ENCODE measurements at places on chromosomes 2 and 18. TPM values are rescaled to one million over a fixed set of nuclear protein-coding genes. Genes with fewer than 3 reads are reported as not detected.

- no peaks in the 10 kb centered on the region for H3K36me3 ChIP-seq
Measured at GRCh38 chr18:22641958-22642357, 224.2 kb upstream of the CTAGE1 start.

GRCh38 chr2:200378652-200379290 lies 72.3 kb downstream of the SPATS2L start:
- peaks cover 3% of the 10 kb centered on the region for H3K36me3 ChIP-seq
- peak overlapping the region; percentile 44 for H3K4me3 ChIP-seq
- no peak for DNase-seq
- H3K4me1 ChIP-seq, result peaks cover 98% of the 10 kb centered on the region
- peak overlapping the region; percentile 75 for H3K27ac ChIP-seq

DNA sequence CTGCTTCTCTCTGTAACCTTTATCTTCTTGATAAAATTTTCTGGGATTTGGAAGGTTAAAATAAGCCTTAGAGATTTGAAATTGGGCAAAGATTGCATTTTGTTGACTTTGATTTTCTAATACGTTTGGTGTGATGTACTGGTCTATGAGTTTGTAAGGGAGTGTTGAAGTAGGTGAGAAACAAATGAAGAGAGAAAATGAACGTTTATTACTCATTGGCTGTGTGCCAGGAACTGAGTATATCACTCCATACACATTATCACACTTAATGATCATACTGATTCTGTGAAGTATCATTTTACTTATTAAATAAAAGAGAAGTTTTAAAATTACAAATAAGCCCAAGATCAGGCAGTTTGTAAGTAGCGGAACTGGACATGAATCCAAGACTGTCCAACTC lies 795.1 kb upstream of the ZEB2 start:
- H3K4me1 ChIP-seq, result no peaks in the 10 kb centered on the region
- no peak overlapping the region for H3K4me3 ChIP-seq
- no peaks in the 10 kb centered on the region for H3K27me3 ChIP-seq
- H3K27ac ChIP-seq, result no peak overlapping the region
- H3K36me3 ChIP-seq, result peaks cover 16% of the 10 kb centered on the region

DNA sequence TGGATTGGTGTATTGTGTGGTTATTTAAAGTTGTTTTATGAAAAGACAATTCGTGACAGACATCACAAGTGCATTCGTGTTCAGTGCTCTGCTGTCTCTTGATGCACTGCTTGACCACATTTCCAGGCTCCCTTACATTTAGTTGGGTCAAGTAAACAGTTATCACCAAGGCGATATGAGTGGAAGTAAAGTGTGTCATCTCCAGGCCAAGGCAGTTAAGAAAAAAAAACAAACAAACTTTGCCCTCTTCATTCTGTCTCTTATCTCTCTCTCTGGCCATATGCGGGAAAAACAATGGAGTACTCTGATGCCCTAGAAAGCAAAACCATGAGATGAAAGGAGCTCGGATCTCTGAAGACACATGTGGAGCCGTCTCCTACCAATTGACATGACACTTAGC lies 131.1 kb downstream of the DSEL start:
- no peak for DNase-seq
- H3K27ac ChIP-seq, result no peak overlapping the region
- no peak overlapping the region for H3K4me3 ChIP-seq
- peaks cover 3% of the 10 kb centered on the region for H3K4me1 ChIP-seq
- no peaks in the 10 kb centered on the region for H3K36me3 ChIP-seq
- no peaks in the 10 kb centered on the region for H3K27me3 ChIP-seq

- H3K4me3 ChIP-seq, result no peak overlapping the region
- no peak overlapping the region for H3K27ac ChIP-seq
- no peaks in the 10 kb centered on the region for H3K27me3 ChIP-seq
- peaks cover 19% of the 10 kb centered on the region for H3K4me1 ChIP-seq
Measured at GRCh38 chr2:45330108-45330507, 281.0 kb downstream of the SRBD1 start.

The TMEM87B gene
- 12.5 TPM for total RNA-seq

The CYP27C1 gene
- 2.9 TPM for total RNA-seq

DNA sequence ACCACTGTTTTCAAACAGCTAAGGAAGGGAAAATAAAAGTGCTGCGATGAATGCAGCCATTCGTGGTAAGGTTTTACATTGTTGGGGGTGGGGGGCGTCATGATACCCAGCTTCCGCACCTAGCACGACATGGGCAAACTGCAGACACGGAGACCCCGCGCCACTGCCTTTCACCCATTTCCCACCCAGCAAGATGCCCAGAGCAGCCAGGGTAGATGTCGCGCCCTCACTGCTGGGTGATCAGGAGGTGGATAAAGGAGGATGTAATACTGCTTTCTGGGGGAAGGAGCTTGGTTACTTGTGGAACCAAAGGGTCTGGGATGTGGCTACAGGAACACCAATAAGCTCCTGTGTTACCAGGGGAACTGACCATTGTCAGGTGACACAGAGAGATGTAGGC lies 138.4 kb downstream of the ZNF516 start:
- H3K27me3 ChIP-seq, result no peaks in the 10 kb centered on the region
- H3K27ac ChIP-seq, result no peak overlapping the region
- no peak for DNase-seq
- peaks cover 34% of the 10 kb centered on the region for H3K36me3 ChIP-seq
- no peak overlapping the region for H3K4me3 ChIP-seq

The ZNF385B gene
- total RNA-seq, result 2.2 TPM

DNA sequence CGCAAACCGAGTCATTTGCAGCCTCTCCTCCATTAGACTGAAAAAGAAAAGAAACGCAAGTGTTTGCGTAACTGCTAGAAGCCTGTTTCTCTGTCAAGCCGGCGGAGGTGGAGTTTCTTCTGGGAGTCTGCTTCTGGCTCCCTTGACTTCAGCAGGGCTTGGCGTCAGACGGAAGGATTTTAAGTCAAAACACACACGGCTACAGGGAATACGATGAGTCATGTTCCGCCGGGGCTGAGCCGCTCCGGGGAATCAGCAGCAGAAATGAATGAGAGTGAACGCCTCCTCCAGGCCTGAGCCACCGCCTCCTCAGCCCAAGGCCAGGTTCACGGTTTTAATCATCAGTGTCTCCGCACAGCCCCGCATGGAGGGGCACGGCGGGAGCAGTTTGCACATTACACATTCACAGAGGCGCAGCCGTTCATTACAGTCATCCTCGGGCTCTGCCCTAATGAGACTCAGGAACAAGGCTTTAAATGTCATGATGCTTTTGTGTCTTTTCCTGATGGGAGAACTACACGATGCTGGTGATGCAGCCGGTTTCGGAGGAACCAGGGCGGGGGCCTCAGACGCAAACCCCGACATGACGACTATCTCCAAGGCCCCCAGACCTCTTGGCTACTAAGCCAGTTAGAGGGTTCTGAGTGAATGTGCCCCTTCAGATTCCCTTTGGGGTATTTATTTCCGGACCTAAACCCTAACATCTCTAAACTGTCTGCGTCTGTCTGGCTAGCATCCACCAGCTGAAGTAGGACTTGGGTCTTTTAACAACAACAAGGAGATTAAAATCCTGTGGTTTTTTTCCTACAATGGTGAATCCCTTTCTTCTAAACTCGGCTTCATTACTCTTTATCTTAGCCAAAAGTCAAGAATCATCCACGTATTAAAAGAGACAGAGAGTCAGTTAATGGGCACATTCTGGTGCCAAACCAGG lies 11.1 kb upstream of the SCG2 start:
- DNase-seq, result peak; percentile 60
- no peak overlapping the region for H3K27ac ChIP-seq
- peaks cover 24% of the 10 kb centered on the region for H3K4me1 ChIP-seq

DNA sequence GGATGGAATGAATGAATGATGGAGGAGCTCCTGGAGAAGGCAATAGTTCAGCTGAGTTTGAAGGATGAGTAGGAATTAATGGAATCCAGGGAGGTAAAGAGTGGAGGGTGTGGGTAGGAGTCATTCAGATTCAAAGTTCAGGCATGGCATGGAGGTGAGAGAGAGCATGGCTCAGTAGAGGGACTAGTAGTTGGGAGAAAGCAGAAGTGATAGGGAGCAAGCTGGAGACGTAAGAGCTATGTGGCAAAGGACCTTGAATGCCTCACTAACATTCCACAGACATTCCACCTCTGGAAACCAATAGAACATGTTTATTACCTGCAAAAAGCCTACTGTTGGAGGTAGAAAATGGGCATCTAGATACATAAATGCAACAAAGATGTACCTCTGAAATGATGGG lies 170.1 kb downstream of the HAUS1 start:
- no peaks in the 10 kb centered on the region for H3K27me3 ChIP-seq
- DNase-seq, result no peak
- H3K27ac ChIP-seq, result no peak overlapping the region
- H3K4me1 ChIP-seq, result peaks cover 27% of the 10 kb centered on the region

The PLEKHH2 gene
- 5.8 TPM for total RNA-seq

- H3K4me1 ChIP-seq, result no peaks in the 10 kb centered on the region
- peaks cover 3% of the 10 kb centered on the region for H3K27me3 ChIP-seq
- H3K4me3 ChIP-seq, result no peak overlapping the region
- no peaks in the 10 kb centered on the region for H3K36me3 ChIP-seq
Measured at GRCh38 chr2:238602223-238602960, 175.7 kb downstream of the ASB1 start.

GRCh38 chr2:238999291-238999741 lies 151.4 kb downstream of the TWIST2 start:
- no peak for DNase-seq
- H3K27me3 ChIP-seq, result no peaks in the 10 kb centered on the region
- H3K4me3 ChIP-seq, result no peak overlapping the region
- no peak overlapping the region for H3K27ac ChIP-seq

The PEX13 gene
- total RNA-seq, result 20.3 TPM

GRCh38 chr18:79910563-79911343 lies 40.7 kb downstream of the SLC66A2 start:
- H3K27me3 ChIP-seq, result no peaks in the 10 kb centered on the region
- H3K4me1 ChIP-seq, result peaks cover 16% of the 10 kb centered on the region
- no peak for DNase-seq

DNA sequence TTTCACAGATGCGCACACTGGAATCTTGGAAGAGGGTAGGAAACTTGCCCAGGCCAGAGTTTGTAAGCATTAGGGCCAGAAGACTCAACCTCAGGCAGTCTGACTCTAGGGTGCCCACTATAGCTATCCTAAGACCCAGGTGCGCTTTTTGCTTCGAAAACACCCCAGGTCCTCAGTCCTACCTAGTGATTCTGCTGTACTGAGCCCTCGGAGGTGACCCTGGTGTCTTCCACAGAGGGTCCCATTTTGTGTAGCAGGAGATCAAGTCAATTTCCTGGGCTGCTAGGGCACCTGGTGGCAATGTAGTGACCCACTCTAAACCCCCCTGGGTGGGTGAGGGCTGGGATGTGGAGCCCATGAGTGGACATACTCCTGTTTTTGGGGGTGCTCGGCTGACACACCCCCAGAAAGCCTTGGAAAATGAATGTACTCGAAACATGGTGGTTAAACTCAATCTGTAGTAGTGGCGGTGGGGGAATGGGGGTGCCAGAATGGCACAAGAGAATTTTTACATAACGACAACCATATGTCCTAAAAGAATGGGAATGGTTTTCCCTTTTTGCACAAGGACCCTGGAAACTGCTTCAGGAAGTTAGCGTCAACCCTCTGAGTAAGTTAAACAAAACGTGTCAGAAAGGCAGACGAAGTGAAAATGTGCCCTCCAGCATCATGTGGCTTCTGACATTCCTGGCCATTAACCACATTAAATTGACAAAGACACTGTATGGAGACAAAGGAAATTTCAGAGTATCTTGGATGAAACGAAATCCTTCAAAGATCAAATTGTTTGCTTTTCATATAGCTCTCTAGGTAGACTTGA lies 218.0 kb upstream of the COPS8 start:
- peaks cover 20% of the 10 kb centered on the region for H3K36me3 ChIP-seq
- H3K4me1 ChIP-seq, result peaks cover 11% of the 10 kb centered on the region
- H3K4me3 ChIP-seq, result no peak overlapping the region
- peaks cover 10% of the 10 kb centered on the region for H3K27me3 ChIP-seq

GRCh38 chr2:58899692-58900091 lies 658.6 kb upstream of the FANCL start:
- no peak overlapping the region for H3K4me3 ChIP-seq
- H3K27me3 ChIP-seq, result no peaks in the 10 kb centered on the region
- no peaks in the 10 kb centered on the region for H3K36me3 ChIP-seq

GRCh38 chr2:46169467-46169866 lies 127.7 kb upstream of the EPAS1 start:
- no peaks in the 10 kb centered on the region for H3K36me3 ChIP-seq
- DNase-seq, result no peak
- H3K4me1 ChIP-seq, result peaks cover 37% of the 10 kb centered on the region
- no peak overlapping the region for H3K27ac ChIP-seq
- no peaks in the 10 kb centered on the region for H3K27me3 ChIP-seq
- no peak overlapping the region for H3K4me3 ChIP-seq

The MYL1 gene
- not detected for total RNA-seq

The NMUR1 gene
- 0.44 TPM for total RNA-seq

DNA sequence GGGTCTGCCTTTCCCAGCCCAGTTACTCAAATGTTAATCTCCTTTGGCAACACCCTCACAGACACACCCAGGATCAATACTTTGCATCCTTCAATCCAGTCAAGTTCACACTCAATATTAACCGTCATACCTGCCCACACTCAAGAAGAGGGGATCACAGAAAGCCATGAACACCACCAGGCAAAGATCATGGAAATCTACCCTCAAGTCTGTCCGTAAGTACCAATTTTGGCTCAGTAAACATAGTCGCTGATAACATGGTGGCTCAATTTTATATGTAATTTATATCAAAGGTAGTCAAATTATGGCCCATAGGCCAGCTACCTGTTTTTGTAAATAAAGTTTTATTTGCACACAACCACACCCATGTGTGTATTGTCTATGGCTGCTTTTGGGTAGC lies 102.3 kb upstream of the MAP2 start:
- no peak for DNase-seq
- H3K27me3 ChIP-seq, result peaks cover 21% of the 10 kb centered on the region

- H3K27ac ChIP-seq, result no peak overlapping the region
- H3K27me3 ChIP-seq, result no peaks in the 10 kb centered on the region
- H3K36me3 ChIP-seq, result no peaks in the 10 kb centered on the region
- no peak overlapping the region for H3K4me3 ChIP-seq
- no peak for DNase-seq
Measured at GRCh38 chr2:57804971-57805370, 241.6 kb upstream of the VRK2 start.
